ENCODE measurements at places on chromosomes 6 and 20. TPM values are rescaled to one million over a fixed set of nuclear protein-coding genes. Genes with fewer than 3 reads are reported as not detected.

GRCh38 chr20:45866454-45866853 is 9.0 kb downstream of the ZSWIM3 start:
- no peak overlapping the region for H3K27ac ChIP-seq
- H3K27me3 ChIP-seq: no peaks in the 10 kb centered on the region
- DNase-seq: no peak
- no peaks in the 10 kb centered on the region for H3K36me3 ChIP-seq
- H3K4me3 ChIP-seq: no peak overlapping the region

GRCh38 chr6:134623401-134623800 is 305.5 kb upstream of the SGK1 start:
- no peaks in the 10 kb centered on the region for H3K27me3 ChIP-seq
- no peak overlapping the region for H3K27ac ChIP-seq
- H3K4me3 ChIP-seq: no peak overlapping the region
- no peak for DNase-seq
- no peaks in the 10 kb centered on the region for H3K4me1 ChIP-seq

- DNase-seq: peak; percentile 89
- peaks cover 12% of the 10 kb centered on the region for H3K4me1 ChIP-seq
- H3K27me3 ChIP-seq: no peaks in the 10 kb centered on the region
- peak overlapping the region; percentile 13 for H3K27ac ChIP-seq
- H3K36me3 ChIP-seq: no peaks in the 10 kb centered on the region
- H3K4me3 ChIP-seq: peak overlapping the region; percentile 67
These were observed 5.3 kb upstream of the HMGN4 start for GRCh38 chr6:26532699-26533531.

DNA sequence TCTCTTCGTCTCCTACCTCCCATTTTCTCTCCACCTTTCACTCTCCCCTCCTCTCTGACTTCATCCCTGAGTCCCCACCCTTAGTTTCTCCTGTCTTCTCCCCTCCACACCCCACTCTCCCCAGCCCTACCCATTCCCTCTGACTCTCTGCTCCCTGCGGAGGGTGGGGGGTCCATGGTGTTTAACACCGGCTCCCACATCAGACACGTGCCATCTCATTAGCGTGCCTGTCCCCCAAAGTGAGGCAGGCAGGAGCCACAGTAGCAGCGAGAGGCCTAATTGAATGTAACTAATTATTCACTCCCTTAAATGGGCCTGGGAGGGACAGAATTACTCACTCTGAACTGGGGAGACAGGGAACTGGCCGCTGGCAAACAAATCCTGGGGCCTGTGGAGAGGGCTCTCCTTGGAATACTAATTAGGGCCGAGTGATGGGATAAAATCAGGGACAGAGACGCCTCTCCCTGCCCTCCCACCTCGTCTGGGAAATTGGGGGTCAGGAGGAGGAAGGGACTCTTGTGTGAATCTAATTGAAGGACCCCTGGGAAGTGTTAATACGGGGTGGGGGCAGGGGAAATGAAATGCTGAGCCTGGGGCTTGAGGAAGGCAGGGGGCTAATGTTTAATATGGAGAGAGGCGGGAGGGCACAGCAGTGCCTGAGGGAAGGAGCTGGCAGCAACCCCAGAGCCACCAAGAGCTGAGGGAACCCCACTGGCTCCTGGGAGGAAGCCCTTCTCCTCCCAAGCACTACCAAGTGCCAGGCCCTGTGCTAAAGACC is 17.9 kb downstream of the CD40 start:
- H3K27ac ChIP-seq: no peak overlapping the region
- no peak for DNase-seq
- H3K4me1 ChIP-seq: peaks cover 3% of the 10 kb centered on the region
- H3K27me3 ChIP-seq: peaks cover 36% of the 10 kb centered on the region
- no peak overlapping the region for H3K4me3 ChIP-seq
- H3K36me3 ChIP-seq: no peaks in the 10 kb centered on the region

The MAP3K4 gene
- polyA plus RNA-seq: 7.8 TPM

- no peak overlapping the region for H3K27ac ChIP-seq
- H3K4me1 ChIP-seq: no peaks in the 10 kb centered on the region
- DNase-seq: no peak
- no peaks in the 10 kb centered on the region for H3K27me3 ChIP-seq
- no peak overlapping the region for H3K4me3 ChIP-seq
- H3K36me3 ChIP-seq: peaks cover 100% of the 10 kb centered on the region
These were observed 32.0 kb upstream of the GJA10 start for GRCh38 chr6:89862273-89862672.

The THBD gene
- 18.2 TPM for polyA plus RNA-seq

The OR2J3 gene
- not detected for polyA plus RNA-seq

GRCh38 chr6:27332692-27333641 is 20.9 kb upstream of the POM121L2 start:
- peak; percentile 26 for DNase-seq
- no peak overlapping the region for H3K4me3 ChIP-seq
- no peaks in the 10 kb centered on the region for H3K36me3 ChIP-seq
- H3K4me1 ChIP-seq: no peaks in the 10 kb centered on the region
- H3K27me3 ChIP-seq: no peaks in the 10 kb centered on the region

The PTK6 gene
- 32.5 TPM for polyA plus RNA-seq

DNA sequence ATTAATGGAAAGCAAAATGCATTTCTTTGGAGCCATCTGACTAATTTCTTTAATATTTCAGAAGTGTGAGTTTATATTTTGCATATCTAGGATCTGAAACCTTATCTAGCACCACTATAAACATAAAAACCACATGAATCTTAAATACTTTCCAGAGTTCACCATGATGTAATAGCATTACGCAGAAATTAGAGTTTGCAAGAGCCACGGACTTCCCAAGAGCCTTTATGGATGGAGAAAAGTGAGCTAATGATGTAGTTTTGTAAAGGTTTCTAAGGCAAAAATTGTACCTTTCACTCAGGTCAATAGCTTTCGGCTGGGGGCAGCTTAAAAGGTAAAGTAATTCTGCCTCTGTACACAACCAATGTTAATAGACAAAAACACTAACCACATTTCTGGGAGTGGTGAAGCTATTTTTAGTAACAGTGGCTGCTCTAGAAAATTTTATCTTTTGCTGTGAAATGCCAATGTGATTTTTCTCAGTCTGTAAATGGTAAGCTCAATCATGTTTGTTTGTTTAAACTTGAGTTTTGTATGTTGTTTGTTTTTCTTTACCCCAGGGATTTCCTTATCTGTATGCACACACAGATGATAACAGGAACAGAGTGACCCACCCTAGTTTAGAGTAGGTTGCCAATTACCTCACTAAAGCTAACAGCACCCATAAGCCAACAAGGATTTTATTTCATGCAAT is 80.5 kb downstream of the FILIP1 start:
- H3K27ac ChIP-seq: peak overlapping the region; percentile 7
- no peaks in the 10 kb centered on the region for H3K27me3 ChIP-seq
- no peaks in the 10 kb centered on the region for H3K36me3 ChIP-seq
- no peak overlapping the region for H3K4me3 ChIP-seq
- DNase-seq: no peak

GRCh38 chr20:22523499-22524392 is 60.6 kb downstream of the FOXA2 start:
- no peak overlapping the region for H3K4me3 ChIP-seq
- H3K4me1 ChIP-seq: peaks cover 5% of the 10 kb centered on the region
- H3K36me3 ChIP-seq: no peaks in the 10 kb centered on the region

- H3K4me3 ChIP-seq: peak overlapping the region; percentile 89
- peak overlapping the region; percentile 99 for H3K27ac ChIP-seq
- H3K4me1 ChIP-seq: peaks cover 58% of the 10 kb centered on the region
- DNase-seq: peak; percentile 90
These were observed 1.0 kb downstream of the NCOA6 start for GRCh38 chr20:34824452-34824805.

DNA sequence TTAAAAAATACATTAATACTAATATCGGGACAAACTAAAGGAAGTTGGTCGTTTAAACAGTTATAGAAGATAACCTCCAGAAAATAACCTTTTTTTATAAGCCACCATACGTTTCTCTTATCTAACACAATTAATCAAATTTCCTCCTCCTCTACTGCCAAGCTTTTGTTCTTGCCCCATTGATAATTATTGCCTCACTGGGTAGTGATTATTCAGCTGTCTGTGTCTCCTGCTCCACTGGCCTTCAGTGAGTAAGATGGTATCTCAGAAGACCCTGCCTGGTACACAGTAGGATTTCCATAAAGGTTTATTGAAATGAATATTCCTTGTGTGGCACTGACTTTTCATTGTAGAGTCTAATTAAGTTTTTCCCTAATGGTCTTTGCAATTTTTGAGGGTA is 165.5 kb upstream of the SCGN start:
- H3K27ac ChIP-seq: no peak overlapping the region
- DNase-seq: no peak
- no peaks in the 10 kb centered on the region for H3K27me3 ChIP-seq
- H3K36me3 ChIP-seq: peaks cover 10% of the 10 kb centered on the region
- no peak overlapping the region for H3K4me3 ChIP-seq
- peaks cover 5% of the 10 kb centered on the region for H3K4me1 ChIP-seq

The STMND1 gene
- polyA plus RNA-seq: not detected

DNA sequence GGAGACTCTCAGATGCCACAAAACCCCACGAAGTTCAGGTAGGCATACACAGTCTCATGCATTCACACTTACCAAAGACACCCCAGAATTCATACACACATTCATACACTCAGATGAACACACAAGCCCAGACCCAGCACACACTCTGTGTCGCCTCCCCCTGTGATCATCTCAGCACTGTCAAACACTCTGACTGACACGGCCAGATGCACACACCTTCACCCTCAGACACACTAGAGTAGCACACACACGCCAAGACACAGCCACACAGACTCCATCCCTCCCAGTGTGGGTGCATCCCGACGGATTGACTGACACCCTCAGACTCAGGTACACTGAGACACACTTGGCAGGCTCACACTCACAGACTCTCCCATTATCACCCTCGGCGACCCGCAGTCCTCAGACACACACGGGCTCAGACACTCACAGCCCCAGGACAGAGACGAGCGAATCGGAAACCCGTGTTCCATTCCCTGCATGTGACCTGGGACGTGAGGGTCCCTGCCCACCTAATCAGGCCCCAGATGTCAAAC is 872 bp upstream of the RIMS4 start:
- no peak overlapping the region for H3K4me3 ChIP-seq
- no peak for DNase-seq
- peaks cover 12% of the 10 kb centered on the region for H3K4me1 ChIP-seq
- H3K27me3 ChIP-seq: peaks cover 4% of the 10 kb centered on the region
- no peak overlapping the region for H3K27ac ChIP-seq

DNA sequence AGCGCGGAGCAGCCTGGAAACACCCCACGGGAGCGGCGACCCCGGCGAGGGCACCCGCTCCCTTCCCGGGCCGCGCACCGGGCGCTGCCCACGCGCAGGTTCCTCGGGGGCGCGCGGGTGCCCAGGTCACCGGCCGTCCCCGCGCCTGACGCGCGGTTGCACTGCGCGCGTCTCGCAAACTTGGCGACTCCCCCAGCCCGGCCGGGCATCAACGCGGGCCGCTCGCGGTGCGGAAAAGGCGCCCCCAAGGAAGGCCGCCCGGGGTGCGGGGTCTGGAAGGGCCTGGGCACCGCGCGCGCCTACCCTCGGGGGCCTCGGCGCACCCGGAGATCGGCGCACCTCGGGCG is 555 bp upstream of the ZBTB46 start:
- peaks cover 26% of the 10 kb centered on the region for H3K4me1 ChIP-seq
- DNase-seq: no peak
- H3K27ac ChIP-seq: peak overlapping the region; percentile 74
- H3K4me3 ChIP-seq: peak overlapping the region; percentile 57

The PSORS1C2 gene
- polyA plus RNA-seq: not detected

The FKBP1C gene
- 1.7 TPM for polyA plus RNA-seq

DNA sequence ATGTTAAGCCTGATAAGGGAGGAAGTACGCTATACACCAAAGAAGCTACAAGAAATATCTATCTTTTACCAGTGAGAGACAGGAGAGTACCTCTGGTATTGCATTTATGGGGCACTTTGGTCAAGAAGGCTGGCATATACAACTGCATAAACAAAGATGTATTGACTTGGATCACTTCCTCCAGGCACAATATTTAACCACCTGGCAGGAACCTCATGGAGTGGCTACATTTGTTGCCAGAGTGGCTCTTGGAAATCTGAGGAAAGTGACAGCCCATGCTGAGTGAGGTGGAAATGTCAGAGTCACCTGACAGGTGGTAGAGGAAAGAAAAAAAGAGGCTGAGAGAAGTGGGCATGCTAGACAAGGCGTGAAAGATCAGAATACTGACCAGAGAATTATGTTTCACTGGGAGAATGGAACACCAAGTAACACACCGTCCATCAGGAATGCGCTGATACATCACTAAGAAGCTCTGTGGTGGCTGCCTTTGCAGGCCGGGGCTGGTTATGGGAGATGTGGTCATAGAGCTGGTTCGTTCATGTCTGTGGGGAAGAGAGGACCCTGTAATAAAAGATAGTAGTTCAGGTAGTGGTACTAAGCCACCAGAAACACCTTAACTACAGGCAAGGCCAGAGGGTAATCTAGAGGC is 61.4 kb upstream of the UFL1 start:
- DNase-seq: no peak
- H3K4me1 ChIP-seq: no peaks in the 10 kb centered on the region
- no peaks in the 10 kb centered on the region for H3K36me3 ChIP-seq
- H3K4me3 ChIP-seq: no peak overlapping the region
- no peak overlapping the region for H3K27ac ChIP-seq

GRCh38 chr6:167495506-167496401 is 170.9 kb downstream of the TTLL2 start:
- no peak overlapping the region for H3K4me3 ChIP-seq
- H3K36me3 ChIP-seq: no peaks in the 10 kb centered on the region
- H3K27me3 ChIP-seq: peaks cover 41% of the 10 kb centered on the region
- H3K27ac ChIP-seq: no peak overlapping the region

- peak; percentile 86 for DNase-seq
- peak overlapping the region; percentile 99 for H3K27ac ChIP-seq
- H3K27me3 ChIP-seq: no peaks in the 10 kb centered on the region
- H3K36me3 ChIP-seq: no peaks in the 10 kb centered on the region
- peak overlapping the region; percentile 7 for H3K4me3 ChIP-seq
- peaks cover 99% of the 10 kb centered on the region for H3K4me1 ChIP-seq
These were observed 3.9 kb downstream of the ZMYND8 start for GRCh38 chr20:47352332-47353238.

- H3K4me1 ChIP-seq: no peaks in the 10 kb centered on the region
- H3K4me3 ChIP-seq: no peak overlapping the region
- DNase-seq: no peak
- H3K27ac ChIP-seq: no peak overlapping the region
- H3K36me3 ChIP-seq: no peaks in the 10 kb centered on the region
These were observed 61.3 kb downstream of the PRKN start for GRCh38 chr6:162666246-162666645.

DNA sequence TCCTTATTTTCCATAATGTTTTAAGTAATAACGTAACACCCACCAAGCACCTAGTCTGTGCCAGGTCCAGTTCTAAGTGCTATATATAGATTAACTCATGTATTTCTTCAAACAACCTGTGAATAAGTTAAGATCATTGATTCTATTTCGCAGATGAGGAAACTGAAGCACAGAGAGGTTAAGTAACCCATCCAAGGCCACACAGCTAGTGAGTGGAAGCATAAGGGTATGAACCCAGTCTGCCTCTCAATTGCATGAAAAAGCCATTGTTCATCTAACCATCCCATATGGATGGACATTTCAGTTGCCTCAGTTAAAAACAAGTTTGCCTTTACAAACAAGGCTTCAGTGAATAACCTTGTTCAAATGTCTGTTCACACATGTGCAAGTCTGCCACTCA is 20.8 kb downstream of the TGM6 start:
- no peaks in the 10 kb centered on the region for H3K27me3 ChIP-seq
- H3K4me3 ChIP-seq: no peak overlapping the region
- no peaks in the 10 kb centered on the region for H3K36me3 ChIP-seq
- H3K4me1 ChIP-seq: no peaks in the 10 kb centered on the region

The STX11 gene
- 2.2 TPM for polyA plus RNA-seq

The PRPH2 gene
- polyA plus RNA-seq: 0.38 TPM

Data from stomach (tissue), 19 donors.